ENCODE measurements at places on chromosomes 1 and 21.

DNA sequence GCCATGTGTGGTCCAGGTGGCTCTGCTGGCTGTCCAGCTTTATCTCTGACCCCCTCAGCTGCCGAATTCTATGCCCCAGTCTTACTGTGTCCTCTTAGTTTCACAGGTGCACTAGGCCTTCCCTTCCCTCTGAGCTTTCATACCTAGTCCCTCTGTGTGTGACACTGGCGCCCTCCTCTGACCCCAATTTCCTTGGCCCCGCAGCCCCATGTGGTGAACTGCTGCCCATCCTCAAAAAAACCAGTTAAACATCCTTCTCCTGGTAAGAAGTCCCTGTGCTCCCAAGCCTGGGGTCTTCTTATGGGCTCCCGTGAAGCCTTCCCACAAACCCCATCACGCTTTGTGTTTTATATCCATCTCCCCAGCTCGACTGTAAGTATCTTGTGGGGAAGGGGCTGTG, 93.9 kb upstream of the TSPAN2 start:
- DNase-seq, result no peak

DNA sequence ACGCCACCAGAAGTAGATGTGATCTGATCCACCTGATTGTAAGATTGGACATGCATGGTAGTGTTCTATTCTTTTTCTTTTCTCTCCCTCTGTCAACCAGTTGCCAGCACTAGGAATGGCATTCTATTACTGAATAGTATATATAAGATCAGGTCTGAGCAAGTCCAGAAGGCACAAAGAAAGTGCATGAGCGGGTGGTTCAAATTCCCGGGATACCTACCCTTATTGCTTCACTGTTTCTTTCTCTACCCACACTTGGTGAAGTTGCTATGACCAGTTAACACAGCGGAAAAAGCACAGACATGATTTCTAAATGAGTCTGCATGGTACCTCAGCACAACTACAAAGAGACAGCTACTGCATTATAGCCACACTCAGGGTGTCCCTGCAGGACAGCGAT, 64.0 kb downstream of the SLC9A1 start:
- no peak for DNase-seq

DNA sequence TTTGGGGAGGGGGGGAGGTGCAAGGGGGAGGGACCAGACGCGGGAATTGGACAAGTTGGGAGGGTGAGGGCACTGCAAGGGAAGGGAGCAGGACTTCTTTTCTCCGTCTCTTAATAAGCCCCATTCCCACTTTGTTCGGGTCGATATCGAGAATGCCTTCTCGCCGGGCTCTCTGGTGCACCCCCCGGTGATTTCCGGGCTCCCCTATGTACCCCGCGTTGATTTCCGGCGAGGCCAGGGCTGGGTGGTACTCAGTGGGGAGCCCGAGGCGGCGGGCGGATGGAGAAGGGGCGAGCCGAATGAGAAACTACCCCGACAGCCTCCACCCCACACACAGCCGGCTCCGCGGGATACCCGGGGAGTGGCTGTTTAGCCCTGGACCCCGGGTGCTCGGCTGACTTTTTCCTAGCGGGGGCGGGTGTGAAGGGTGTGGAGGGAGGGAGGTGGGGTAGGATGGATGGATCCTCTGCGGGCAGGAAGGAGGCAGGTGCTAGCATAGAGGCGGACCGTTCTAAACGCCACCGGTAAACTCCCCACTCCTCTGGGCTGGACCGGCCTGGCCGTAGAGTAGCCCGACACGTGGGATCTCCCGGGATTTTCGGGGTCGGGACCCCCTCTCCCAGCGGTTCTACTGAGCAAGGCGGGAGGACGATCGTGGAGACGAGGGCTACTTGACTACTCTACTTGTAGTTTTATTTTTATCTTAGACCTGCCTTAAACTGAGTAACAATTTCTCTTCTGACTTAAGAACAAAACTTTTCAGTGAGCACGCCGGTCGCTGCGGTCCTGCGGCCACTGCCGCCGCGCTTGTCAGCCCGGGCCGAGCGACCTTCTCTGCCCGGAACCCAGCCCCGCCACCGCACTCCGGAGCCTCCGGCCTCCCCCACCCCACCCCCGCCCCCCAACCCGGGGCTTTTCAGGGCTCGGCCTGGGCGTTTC, 1.0 kb downstream of the RNF220 start:
- DNase-seq, result no peak

GRCh38 chr1:180261524-180262155, 31.6 kb downstream of the LHX4 start:
- DNase-seq, result no peak

DNA sequence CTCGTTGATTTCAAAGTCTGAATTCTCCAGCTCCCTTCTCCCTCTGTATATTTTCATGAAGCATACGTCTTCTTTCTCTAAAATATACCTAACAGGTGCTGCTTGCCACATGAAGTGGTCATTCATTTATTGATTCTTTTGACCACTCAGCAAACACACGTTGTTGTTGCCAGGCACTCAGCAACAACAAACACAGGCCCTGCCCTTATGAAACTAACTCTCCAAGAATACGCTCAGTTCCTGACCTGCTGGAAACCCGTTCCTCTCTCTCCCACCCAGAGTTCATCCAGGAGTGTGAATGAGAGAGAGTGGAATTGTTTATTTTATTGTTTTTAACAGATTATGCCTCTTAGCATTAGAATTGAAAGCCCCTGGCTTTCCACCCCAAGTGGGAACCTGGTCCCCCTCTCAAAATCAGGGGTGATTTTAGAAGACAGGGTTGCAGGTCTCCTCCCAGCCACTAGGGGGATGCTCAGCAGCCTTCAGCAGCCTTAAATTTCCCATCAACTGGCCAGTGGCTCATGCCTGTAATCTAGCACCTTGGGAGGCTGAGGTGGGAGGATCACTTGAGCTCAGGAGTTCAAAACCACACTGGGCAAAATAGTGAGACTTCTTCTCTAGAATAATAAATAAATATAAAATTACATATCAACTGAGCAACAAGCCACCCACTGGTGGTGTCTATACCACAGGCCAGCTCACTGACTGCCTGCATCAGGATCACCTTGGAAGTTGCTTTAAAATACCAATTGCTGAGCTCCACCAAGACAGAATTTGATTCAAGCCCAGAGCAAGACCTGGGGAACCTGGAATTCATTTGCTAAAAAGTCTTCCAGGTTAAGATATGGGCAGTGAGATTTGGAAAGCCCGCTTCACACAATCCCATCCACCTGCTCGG, 181.0 kb upstream of the KLHDC7A start:
- DNase-seq, result no peak

DNA sequence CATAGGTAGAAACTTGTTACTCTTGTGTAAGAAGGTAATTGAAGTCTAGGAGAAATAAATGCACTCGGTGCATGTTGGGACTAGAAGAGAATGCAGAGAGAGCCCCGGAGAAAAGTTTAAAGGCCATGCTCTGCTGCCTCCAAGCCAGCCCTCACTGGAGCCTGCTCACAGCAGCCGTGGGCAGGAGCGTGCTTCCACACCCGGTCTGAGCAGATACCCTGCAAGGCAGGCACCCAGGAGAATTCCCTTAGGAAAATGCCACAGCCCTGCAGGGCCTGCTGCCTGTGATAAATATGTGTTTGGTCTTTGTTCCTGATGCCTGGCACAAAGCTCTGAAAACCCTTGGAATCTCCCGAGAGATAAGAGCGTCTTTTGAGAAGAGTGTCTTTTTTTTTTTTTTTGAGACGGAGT, 22.8 kb downstream of the C2CD2 start:
- DNase-seq, result no peak

- DNase-seq, result no peak
Measured at GRCh38 chr1:29550119-29550841, 314.0 kb downstream of the PTPRU start.

GRCh38 chr1:31798433-31799195, 17.2 kb downstream of the SPOCD1 start:
- peak; percentile 93 for DNase-seq

GRCh38 chr1:54499360-54500106, 48.5 kb upstream of the ACOT11 start:
- DNase-seq, result peak; percentile 44

DNA sequence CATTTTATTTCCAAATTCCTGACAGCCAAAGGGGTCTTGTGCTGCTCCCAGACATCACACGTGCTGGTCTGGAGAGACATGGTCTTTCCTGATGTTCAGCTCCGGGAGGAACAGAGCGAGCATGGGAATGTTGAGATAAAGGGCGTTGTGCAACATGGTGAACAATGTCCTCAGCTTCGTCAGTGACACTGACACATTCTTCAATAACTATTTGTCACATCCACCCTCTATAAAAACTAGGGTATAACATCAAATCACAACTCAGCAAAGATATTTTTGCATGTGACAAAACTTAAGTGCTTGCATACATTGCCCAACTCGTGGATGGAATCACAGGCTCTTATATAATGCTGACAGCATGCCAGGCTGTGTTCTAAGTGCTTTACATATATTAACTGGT, 42.4 kb upstream of the GRHL3 start:
- DNase-seq, result peak; percentile 9

GRCh38 chr1:72567521-72567920, 285.2 kb upstream of the NEGR1 start:
- no peak for DNase-seq

- DNase-seq, result peak; percentile 97
Measured at GRCh38 chr1:212667223-212668139, 32.2 kb downstream of the BATF3 start.

DNA sequence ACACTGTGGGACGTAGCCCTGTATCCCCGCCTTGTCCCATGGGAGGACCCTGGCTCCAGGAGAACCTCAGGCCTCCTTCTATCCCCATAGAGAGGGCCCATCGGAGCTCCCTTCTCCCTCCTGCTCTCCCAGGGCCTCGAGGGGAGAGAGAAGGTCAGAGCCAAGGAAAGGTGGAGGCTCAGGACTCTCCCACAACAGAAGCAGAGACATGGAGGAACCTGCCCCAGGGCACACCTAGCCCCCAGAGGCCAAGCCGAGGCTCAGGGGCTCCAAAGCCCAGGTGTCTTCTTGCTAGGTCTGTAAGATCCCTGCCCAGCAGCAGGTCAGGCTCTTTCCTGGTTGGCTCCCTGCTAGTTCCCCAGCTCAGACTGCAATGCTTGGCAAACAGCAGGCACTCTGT, 34.4 kb upstream of the ARF1 start:
- DNase-seq, result no peak

GRCh38 chr1:214438075-214438474, 113.3 kb downstream of the PTPN14 start:
- no peak for DNase-seq

GRCh38 chr1:111227434-111227833, at the start of gene CHI3L2:
Gene CHI3L2, plus strand, starts transcription at chr1:111227713. Its CDS starts 17 bp downstream, at chr1:111227730.
- DNase-seq, result no peak

GRCh38 chr21:15749861-15750159, 20.0 kb downstream of the USP25 start:
- DNase-seq, result no peak

- peak; percentile 24 for DNase-seq
Measured at GRCh38 chr1:62823556-62823955, 39.6 kb downstream of the ATG4C start.

- DNase-seq, result no peak
Measured at GRCh38 chr1:235313931-235314678, 13.9 kb downstream of the ARID4B start.

GRCh38 chr1:151146072-151146411, 389 bp downstream of the SEMA6C start:
- no peak for DNase-seq

DNA sequence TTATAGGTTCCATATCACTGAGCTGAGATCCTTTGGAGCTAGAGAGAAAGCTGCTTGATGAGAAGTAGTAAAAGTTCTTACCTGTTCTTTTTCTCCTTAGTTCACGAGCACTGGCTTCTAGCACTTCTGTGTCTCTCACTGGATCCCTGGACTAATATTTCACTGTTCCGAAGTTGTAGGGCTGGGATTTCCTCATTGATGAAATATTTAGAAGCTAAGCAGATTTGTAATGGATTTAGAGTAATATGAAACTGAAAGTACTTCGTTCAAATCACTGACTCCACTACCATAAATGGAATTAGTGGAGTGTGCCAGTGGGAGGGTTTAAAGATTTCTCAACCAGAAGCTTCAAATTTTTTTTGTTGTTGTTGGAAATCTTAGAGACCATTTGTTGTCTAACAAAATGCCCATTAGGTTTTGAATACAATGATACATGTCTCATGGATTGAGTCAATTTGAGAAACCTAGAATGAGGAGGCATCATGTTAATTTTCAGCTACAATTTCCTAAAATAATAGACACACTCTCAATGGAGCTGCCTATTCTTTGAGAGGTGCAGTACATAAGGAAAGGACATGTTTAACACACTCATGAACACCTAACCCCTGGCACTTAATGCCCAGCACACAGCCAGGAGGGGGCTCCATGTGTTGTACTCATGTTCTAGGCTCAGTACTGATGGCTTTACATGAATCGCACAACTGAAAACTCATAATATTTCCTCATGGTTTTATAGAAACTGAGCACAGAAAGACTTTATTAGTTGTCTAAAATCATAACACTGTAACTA, at the start of gene GBP1:
Gene GBP1 (minus strand): TSS at position 130 of the 790 bp plus-strand sequence. CDS start 1,974 bp downstream, outside the sequence.
- DNase-seq, result peak; percentile 83

DNA sequence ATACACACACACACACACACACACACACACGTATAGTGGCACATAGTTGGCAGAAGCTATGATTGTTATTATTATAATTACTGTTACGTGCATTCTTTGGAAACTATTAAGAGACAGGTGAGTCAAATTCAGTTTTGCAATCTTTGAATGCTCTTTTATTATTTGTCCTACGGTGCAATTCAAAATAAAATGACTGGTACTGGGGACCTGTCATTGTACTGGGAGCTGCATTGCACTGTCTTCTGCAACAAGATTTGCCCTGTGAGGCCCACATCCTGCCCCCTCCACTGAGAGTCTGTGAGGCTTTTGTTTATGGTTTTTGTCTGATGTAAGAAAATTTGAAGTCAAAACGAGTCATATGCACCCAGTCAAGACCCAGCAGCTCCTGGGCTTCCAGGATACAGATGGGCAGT, 1.9 kb downstream of the LY9 start:
- DNase-seq, result no peak

GRCh38 chr1:76938304-76938703, 71.0 kb downstream of the ST6GALNAC5 start:
- DNase-seq, result no peak

DNA sequence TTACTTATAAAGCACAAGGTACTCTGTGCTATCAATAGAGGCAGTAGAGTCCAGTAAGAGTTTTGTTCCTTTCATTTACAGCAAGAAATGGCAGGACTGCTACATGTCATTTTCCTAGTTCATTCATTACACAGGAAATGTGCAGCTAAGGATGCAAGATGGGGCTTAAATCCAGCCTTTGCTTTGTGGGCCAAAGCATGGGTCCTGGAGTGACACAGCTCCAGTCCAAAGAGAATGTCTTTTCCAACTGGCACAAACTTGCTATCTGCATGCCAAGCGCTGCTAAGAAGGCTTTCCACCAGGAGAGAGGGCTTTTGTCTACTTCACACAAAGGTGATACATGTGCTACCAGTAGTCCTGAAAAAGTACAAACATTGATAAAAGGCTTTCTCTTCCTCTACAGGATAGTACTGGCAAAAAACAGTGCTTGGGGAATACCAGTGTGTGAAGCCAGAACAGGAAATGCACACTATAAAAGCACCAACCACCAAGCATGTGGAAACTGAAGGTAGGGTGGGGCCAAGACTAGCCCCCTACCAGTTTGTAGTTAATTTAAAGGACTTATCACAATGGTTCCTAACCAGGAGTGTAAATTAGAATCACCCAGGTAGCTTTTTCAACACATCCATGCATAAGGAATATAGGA, 68.7 kb downstream of the ARID4B start:
- no peak for DNase-seq
